ENCODE measurements at places on chromosomes 5 and 9.

GRCh38 chr9:71146511-71146910 is 25.1 kb upstream of the TRPM3 start:
- no peak for DNase-seq

DNA sequence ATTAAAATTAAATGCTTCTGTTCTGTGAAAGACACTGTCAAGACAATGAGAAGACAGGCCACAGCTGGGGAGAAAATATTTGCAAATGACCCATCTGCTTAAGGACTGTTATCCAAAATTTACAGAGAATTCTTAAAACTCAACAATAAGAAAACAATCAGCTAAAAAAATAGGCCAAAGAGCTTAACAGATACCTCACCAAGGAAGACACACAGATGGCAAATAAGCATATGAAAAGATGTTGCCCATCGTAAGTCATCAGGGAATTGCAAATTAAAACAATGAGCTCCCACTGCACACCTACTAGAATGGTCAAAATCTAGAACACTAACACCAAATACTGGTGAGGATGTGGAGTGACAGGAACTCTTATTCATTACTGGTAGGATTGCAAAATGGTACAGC is 10.3 kb downstream of the WNK2 start:
- no peak for DNase-seq

DNA sequence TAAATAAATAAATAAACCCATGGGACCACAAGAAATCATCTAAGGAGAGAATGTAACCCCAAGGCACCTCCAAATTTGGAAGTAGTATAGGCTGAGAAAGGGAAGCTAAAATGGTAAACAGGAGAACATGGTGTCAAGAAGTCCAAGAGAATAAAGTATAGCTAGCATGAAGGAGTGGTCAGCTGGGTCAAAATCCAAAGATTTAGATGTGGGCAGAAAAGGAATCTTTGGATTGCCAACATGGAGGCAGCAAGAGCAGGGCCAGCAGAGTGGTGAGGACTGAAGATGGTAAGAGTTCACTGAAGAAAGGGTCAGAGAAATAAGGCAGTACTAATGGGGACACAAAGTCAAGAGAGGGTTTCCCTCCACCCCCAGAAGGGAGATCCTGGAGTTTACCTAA is 53.0 kb downstream of the TSSK1B start:
- no peak for DNase-seq

DNA sequence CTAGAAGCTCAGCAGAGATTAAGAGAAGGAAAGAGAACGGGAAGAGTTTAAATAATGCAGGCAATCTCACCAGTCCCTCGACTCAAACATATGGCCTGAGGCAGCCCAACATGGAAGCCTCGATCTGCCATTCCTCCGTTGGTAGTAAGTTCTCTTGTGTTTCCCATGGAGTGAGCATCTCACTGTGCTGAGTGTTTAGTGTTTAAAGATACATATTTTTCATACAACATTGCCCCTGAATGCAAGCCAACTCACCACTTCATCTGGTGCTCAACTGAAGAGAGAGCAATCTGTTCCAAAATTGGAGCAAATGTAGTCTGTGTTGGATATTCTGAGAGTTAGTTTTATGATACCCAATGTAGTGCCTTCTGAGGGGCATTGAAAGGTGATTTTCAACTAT is 171.5 kb upstream of the ATP10B start:
- DNase-seq: no peak

- no peak for DNase-seq
Measured at GRCh38 chr5:175250426-175250825, 193.6 kb downstream of the DRD1 start.

GRCh38 chr9:125495172-125496119 is 211.6 kb downstream of the MAPKAP1 start:
- DNase-seq: no peak

DNA sequence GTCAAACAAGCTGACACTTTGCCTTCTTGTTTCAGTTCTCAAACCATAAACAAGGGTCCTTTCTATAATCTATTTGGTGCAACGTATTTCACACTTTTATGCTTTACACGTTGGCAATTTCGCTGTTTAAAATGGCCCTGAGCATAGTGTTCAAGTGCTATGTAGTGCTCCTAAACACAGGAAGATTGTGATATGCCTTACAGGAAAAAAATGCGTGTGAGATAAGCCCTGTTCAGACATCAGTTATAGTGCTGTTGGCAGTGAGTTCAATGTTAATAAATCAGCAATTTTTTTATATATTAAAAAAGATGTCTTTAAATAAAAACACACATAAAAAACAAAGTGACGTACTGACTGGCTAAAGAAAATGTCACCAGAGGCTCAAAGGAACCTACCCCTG is 23.9 kb downstream of the CLINT1 start:
- no peak for DNase-seq

DNA sequence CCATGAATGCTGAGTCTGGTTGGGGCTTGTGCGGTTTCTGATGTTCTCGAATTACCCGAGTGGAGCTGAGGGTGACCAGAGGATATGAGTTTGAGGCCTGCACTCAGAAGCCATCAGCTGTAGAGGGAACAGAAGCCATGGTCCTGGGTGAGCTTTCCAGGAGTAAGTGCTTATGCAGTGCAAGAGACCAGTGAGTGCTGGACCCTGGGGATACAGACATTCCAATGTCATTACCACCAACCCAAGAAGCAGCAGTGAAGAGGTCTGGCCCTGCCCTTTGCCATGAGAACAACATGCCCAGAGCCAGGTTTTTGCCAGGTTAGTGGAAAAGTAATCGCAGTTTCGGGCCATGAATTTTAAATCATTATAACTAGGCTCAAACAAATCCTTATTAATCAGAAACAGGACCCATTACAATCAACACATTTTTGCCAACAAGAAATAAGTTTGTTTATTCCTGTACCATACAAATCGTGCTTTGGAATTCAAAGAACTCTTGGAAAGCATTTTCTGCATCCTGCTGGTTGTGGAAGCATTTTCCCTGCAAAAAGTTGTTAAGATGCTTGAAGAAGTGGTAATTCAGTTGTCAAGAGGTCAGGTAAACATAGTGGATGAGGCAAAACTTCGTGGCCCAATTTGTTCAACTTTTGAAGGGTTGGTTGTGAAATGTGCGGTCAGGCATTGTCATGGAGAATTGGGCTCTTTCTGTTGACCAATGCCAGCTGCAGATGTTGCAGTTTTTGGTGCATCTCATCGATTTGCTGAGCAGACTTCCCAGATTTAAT is 154.6 kb downstream of the SYK start:
- peak; percentile 12 for DNase-seq

- DNase-seq: peak; percentile 8
Measured at GRCh38 chr5:23208959-23209431, 298.4 kb upstream of the PRDM9 start.

DNA sequence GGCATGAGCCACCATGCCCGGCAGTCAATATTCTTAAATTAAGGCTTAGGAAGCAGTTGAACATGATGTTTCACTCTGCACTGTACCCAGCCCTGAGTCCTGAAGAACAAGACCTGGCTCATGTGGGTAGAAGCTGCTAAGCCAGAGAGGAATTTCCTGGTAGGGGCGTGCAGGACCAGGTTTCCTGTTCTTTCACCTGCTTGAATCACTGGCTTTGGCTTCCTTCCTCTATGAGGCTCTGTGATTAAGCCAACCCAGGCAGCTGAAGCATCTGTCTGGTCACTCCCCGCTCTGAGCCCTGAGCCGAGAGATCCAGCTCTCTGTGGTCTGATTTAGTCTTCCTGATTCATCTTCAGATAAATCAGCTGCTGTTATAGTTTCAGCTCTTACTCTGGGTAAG is 29.1 kb downstream of the CFAP77 start:
- DNase-seq: no peak

- DNase-seq: no peak
Measured at GRCh38 chr5:58274191-58274590, 185.7 kb downstream of the PLK2 start.

DNA sequence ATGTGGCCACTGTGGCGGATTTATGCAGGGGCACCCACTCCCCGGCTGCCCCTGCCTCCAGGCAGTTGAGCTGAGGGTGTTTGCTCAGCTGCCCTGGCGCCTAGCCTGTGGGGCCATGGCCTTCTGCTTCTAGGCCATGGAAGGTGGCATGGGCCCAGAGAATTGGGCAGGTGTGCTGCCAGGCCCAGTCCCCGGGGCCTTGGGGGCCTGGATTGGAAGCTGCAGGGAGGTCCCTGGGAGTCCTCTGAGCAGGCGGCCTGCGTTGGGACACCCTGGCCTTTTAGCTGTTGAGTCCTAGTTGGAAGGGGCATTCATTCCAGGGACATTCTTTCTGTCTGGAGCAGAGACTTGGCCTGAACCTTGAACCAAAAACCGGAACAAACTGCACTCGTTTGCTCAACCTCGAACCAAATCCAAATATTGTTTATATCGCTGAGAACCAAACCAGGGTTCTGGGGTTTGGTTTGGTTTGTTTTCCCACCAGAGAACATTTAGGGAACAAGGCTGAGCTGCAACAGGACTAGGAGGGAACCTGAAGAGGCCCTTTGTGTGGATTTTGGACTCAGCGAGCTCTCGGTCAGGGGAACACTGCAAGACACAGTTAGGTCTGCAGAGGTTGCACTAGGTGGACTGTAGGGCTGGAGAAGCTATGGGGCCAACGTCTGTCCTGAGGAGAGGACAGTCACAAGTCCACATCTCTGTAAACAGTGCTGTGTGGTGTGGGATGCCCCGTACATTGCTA is 116.8 kb downstream of the BOD1 start:
- DNase-seq: no peak

DNA sequence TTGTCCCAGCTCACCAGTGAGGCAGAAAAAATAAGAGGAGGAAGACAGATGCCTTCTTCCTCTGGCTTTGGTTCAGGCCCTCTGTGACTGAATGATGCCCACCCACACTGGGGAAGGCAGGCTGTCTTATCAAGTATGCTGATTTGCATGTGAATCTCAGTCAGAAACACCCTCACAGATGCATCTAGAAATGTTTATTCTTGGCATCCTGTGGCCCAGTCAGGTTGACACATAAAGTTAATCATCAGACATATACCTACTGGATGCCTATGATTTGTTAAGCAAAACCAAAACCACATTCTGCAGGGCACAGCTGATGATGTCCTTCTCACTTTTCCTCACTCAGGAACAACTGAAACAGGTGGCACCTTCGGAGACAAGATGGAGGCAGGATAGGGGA is 243.4 kb upstream of the KCNN2 start:
- no peak for DNase-seq

GRCh38 chr9:100515578-100516494 is 42.9 kb downstream of the TMEFF1 start:
- no peak for DNase-seq

- no peak for DNase-seq
Measured at GRCh38 chr5:116449458-116449857, 125.2 kb downstream of the SEMA6A start.

- peak; percentile 8 for DNase-seq
Measured at GRCh38 chr5:170070556-170071412, 34.9 kb upstream of the FOXI1 start.

- DNase-seq: peak; percentile 5
Measured at GRCh38 chr9:123353984-123354591, 1.9 kb upstream of the CRB2 start.

GRCh38 chr9:101463397-101463796 is 27.8 kb upstream of the ALDOB start:
- peak; percentile 36 for DNase-seq

DNA sequence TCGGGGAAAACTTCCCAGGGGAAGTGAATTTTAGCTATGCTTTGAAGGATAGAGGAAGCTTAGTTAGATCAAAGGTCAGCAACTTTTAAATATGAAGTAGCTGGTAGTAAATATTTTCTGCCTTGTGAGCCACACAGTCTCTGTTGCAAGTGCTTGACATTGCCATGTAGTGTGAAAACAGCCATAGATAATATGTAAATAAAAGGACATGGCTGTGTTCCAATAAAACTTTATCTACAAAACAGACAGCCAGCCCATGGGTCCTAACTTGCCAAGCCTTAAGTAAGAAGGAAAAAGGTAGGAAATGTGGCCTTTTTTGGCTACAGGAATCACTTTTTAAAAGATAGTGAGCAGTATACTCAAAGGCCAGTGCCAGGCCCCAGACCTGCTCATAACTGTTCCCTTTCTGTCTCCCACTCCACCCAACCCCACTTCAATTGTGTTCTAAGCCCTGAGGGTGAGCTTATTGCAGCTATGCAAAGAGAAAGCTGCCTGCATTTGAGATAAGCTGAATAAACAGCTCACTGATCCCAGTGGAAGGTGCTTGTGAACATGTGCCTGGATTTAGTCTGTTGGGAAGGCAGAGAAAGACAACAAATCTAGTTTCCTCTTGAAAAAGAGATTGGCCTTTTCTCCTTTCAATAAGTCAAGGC is 113.0 kb upstream of the TRIM32 start:
- no peak for DNase-seq

GRCh38 chr9:8457816-8458215 is 658.2 kb upstream of the DMAC1 start:
- DNase-seq: no peak

- no peak for DNase-seq
Measured at GRCh38 chr9:35669331-35670145, 4.2 kb upstream of the CA9 start.

DNA sequence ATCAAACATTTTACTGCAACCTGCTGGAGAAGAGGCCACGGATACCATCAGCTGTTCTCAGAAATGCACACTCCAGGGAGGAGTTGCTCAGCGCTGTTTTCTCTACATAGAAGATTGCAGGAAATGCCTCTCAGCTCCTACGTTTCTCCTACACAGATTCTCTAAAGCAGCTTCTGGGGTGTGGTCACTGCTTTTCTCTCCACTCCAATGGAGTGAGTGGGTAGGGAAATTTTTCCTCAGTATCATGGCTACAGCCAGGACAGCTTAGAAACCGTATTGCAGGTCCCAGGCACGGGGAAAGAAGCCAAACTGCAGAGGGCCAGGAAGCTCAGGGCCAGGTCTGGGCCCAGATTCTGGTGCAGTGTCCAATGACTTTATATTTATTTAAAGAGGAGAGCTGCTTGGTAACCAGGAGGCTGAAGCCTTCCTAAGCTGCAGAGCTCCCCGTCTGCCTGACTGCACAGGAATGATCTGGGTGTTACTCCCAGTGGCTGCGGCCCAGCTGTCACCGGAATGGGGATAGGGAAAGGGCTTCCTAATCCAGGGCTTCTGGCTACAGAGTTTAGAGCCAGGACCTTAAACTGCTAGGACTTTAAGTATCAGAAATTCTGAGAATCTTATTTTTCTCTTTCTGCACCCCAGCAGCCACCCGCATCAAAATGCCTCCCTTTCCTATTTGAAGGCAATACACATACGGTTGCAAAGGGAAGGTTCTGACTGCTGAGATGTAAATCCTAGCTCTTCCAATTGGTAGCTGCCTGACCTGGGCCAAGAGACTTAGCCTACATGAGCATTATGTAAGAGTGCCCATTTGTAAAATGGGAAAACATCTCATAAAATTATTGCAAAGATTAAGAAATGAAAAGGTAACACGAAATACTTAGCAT is 1.4 kb upstream of the SPTAN1 start:
- no peak for DNase-seq
